Glomerular endothelial cell (primary cell): ENCODE measurements at places on chromosomes 2 and 18. TPM values are rescaled to one million over a fixed set of nuclear protein-coding genes. Genes with fewer than 3 reads are reported as not detected.

The AQP12A gene
- total RNA-seq = not detected in 2 replicates

GRCh38 chr2:175525975-175526374 is 344.5 kb upstream of the ATP5MC3 start:
- DNase-seq = no peak

- no peak for DNase-seq
Observed at GRCh38 chr2:238597638-238598528, 171.2 kb downstream of the ASB1 start.

DNA sequence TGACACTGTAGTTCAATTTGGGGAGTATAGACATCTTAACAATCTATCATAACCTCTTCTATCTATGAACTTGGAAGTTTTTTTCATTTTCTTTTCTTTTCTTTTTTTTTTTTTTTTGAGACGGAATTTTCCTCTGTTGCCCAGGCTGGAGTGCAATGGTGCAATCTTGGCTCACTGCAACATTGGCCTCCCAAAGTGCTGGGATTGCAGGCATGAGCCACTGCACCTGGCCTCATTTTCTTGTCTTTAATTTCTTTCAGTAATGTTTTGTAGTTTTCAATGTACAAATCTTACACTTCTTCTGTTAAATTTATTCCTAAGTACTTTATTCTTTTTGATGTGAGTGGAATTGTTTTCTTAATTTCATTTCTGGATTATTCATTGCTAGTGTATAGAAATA is 14.6 kb downstream of the ASAP2 start:
- DNase-seq = no peak

The HMSD gene
- 0.41 TPM in 1 of 2 replicates, not detected in the other for total RNA-seq
